Smooth muscle cell of the pulmonary artery (primary cell): ENCODE measurements at places on chromosomes 12 and 14. TPM values are rescaled to one million over a fixed set of nuclear protein-coding genes. Genes with fewer than 3 reads are reported as not detected.

The GPR132 gene
- total RNA-seq = 0.03 and 0.26 TPM in 2 replicates

The NEUROD4 gene
- total RNA-seq = not detected in 2 replicates

The PKP2 gene
- 1.8 and 3.4 TPM in 2 replicates for total RNA-seq

The EML5 gene
- total RNA-seq = 0.13 and 0.20 TPM in 2 replicates

The LRTM2 gene
- not detected in 2 replicates for total RNA-seq
